Vagina (tissue), 2 donors: ENCODE measurements at places on chromosomes 1 and 21.

- no peak for DNase-seq
Measured at GRCh38 chr1:192170196-192170984, 12.1 kb downstream of the RGS18 start.

DNA sequence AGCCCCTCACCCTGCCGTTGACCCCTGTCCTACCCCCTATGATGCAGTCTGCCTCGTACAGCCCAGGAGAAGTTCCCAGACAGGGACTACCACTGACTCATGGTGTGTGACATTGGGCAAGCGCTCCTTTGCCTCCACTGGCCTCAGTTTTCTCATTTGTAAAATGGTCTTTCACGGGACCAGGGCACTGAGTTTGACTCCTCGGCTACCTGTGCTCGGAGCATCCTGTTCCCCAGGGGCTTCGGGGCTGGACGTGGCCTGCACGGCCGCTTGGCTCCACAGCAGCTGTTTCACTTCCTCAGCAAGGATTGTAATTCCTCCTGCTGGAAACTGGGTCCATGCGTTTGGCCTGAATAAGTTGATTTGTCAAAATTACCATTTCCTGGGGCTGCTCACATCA, 277.3 kb downstream of the MATN1 start:
- peak; percentile 67 for DNase-seq

DNA sequence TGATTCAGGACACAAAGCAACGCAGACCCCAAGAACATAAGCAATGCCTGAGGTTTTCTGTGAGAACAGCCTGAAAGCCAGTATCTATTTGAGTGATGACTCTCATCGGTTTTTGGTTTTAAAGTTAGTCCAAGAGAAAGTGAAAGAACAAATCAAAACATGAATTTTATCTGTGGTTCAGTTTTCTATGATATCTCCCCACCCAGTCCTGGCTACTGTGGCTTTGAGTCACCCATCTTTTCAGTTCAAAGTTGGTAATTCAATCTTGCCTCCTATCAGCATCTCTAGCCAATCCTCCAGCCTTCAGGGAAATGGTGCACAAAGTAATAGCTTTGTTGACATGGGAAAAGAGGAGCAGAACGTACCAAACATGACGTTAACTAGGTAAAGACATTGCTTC, 40.5 kb upstream of the KRTAP19-8 start:
- no peak for DNase-seq

GRCh38 chr1:109060707-109061106, 15.1 kb downstream of the TAF13 start:
- DNase-seq, result no peak

- no peak for DNase-seq
Measured at GRCh38 chr1:95353194-95353593, 119.2 kb downstream of the RWDD3 start.

DNA sequence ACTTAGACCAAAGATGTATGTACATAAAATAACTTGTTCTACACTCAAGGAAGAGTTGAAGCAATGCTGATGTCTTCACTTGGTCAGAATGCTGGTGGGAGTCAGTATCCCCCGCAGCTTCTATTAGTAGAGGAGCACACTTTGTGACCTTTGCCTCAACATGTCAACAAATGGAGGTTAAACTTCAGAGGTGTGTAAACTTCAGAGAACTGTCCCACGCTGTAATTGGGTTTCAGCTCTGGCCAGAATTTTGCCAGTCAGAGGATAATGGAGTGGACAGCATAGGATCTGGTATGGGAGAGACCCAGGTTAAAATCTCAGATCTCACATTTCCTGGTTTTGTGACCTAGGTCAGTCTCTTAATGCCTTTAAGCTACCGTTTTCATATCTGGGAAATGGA, 107.6 kb upstream of the ZNF644 start:
- no peak for DNase-seq

DNA sequence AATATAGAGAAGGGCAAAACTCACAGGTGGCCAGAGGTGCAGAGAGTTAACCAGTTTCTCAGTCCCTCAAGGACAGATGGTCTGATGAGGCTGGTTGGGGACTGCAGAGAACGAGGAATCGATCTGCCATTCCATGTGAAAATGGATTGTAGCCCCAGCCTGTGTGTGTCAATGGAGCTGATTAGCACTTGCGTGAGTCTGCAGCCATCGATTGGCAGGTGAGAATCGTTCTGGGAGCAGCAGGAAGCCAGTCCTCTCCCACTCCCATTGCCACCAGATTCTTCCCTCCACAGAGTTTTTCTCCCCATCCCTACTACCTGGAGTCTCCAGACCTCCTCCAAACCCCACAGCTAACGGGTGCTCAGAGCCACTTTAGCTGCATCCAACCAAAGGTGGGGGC, 18.3 kb upstream of the PSMB2 start:
- DNase-seq, result no peak

DNA sequence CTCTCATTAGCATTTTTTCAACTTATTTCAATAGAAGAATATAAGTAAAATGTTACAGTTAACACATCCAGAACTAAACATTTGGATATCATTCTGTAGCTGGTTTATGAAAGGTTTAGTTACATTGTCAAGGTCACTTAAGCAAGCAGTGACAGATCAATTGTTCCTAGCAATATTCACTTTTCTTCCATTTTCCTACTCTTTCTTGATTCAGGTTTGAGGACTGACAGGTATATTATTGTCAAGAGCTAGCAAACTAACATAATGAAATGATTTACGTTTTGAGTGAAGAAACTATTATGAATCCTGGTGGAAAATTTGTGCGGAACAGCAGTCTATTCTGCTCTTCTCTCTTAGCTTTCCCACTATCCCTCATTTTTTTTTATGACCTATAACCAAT, 220.4 kb upstream of the ADGRL4 start:
- DNase-seq, result no peak

- peak; percentile 70 for DNase-seq
Measured at GRCh38 chr1:47656719-47657685, 219.2 kb downstream of the FOXD2 start.

GRCh38 chr1:100626397-100626796, 88.5 kb downstream of the GPR88 start:
- DNase-seq, result no peak

DNA sequence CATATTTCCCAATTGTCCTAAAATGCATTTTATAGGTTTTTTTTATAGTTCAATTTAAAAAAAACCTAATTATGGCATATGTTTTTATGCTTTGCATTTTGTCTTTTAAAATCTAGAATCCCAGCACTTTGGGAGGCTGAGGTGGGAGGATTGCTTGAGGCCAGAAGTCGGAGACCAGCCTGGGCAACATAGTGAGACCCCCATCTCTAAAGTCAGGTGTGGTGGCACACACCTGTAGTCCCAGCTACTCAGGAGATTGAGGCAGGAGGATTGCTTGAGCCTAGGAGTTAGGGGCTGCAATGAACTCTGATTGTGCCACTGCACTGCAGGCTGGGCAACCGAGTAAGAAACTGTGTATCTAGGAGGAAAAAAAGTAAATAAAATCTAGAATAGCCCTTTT, 137.2 kb upstream of the POU3F1 start:
- no peak for DNase-seq

- no peak for DNase-seq
Measured at GRCh38 chr1:237041795-237042525, at the start of gene RYR2. Gene RYR2, plus strand, starts transcription at chr1:237042184. Its CDS starts 338 bp downstream, at chr1:237042522.

DNA sequence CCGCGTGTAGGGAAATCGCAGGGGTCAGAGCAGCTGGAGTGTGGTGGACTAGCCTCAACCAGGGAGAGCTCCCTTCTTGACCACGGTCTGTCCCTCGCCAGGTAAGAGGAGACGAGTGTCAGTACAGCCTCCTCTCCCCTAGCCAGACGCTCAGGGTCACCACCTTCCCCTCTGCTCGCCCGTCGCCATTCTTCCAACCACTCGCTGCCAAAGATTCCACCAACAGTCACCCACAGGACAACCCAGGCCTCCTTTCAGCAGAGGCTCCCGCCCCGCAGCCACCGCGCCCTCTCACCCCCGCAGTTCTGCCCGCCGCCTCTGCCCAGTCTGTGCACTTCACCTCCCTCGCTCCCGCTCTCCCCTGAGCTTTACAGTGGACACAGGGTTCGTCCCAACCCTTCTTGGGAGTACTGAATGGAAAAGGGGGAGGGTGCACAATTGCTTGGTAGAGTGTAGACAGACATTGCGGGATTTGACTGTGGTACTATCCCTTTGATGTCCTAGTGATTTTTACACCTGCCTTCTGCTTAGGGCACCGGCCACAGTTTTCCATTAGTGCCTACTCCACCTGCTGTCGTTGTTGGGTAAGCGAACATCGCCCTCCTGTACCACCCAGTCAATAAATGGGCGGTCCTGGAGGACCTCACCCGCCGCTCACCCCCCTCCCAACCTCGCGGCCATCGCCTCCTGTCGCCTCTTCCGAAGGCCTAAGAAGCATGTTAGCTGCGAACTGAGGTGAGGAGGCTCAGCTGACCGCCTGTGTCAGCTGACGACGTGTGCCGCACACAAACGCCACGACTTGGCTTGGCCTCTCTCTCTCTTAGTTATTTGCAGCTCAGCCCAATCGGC, 9.2 kb upstream of the NBPF11 start:
- no peak for DNase-seq

- no peak for DNase-seq
Measured at GRCh38 chr1:34928699-34929496, 552 bp downstream of the DLGAP3 start.

- DNase-seq, result no peak
Measured at GRCh38 chr21:15221799-15222386, 157.1 kb upstream of the NRIP1 start.

- DNase-seq, result no peak
Measured at GRCh38 chr1:229461032-229461668, 27.3 kb upstream of the ACTA1 start.

GRCh38 chr1:117044217-117044616, 15.9 kb upstream of the TTF2 start:
- DNase-seq, result no peak

DNA sequence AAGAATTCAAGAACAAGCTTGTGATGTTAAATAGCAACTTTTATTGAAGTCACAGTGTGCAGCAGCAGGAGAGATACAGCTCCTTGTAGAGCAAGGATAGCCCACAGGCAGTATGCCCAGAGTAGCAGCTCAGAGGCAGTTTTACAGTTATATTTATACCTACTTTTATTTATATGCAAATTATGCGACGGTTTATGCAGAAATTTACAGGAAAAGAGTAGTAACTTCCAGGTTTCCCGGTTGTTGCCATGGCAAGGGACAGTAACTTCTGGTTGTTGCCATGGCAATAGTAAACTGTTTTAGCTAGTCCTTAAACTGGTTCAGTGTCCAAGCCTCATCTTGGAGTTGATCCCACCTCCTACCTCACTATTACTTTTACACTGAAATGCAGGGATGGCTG, 344.6 kb upstream of the LYPLAL1 start:
- DNase-seq, result no peak

DNA sequence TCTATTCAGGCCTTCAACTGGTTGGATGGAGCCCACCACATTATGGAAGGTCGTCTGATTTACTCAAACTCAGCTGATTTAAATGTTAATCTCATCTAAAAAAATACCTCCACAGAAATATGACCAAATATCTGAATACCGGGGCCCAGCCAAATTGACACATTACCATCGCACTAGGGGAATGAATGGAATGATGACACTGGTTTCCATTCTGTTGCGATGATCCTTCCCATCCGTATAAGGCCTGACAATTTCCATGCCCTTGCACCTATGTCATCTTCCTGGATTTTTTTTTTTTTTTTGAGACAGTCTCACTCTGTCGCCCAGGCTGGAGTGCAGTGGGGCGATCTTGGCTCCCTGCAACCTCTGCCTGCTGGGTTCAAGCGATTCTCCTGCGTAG, 397.5 kb downstream of the KIF26B start:
- DNase-seq, result no peak

- no peak for DNase-seq
Measured at GRCh38 chr1:59040486-59040885, 256.4 kb upstream of the FGGY start.
